ENCODE measurements at places on chromosomes 4 and X.

DNA sequence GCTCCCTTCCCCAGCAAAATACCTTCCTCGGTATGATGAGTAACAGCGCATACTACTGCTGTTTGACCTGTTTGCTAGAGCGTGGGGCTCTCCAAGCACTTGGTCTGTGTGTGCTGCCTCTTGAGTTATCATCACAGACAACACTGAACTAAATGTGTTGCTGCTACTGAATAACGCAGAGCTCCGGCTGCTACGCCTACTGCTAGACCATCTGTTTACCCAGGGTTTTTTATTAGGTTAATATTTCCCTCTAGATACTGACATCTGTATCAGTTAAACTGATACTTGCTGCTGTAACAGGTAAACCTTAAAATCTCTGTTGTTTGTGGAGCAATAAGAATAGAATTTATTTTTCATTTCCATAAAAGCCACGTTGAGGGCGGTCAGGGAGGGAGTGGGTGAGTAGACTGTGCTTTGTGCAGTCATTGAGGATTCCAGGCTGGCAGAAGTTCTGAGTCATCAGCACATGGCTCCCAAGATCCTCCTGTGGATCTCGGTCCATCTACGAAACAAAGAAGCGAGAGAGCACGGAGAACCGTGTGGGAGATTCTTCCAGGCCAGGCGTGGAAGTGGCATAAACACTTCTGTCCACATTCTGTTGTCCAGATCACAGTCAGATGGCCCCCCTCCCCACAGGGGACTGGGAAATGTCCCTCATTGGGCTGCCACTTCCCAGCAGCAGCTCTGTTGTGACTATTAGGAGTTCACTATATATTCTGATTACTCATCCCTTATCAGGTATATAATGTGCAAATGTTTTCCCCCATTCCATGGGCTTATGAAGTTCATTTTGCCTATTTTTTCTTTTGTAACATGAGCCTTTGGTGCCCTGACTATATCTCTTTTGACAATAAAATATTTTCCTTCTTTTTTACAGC lies 14.1 kb downstream of the GRK4 start:
- no peak for DNase-seq

- DNase-seq = no peak
Observed at GRCh38 chrX:13235930-13236329, 83.9 kb downstream of the ATXN3L start.

- DNase-seq = no peak
Observed at GRCh38 chr4:23360718-23361117, 529.1 kb downstream of the PPARGC1A start.

GRCh38 chrX:64437665-64438064 lies 42.4 kb upstream of the MTMR8 start:
- no peak for DNase-seq

GRCh38 chr4:22235698-22236097 lies 280.2 kb downstream of the ADGRA3 start:
- no peak for DNase-seq

DNA sequence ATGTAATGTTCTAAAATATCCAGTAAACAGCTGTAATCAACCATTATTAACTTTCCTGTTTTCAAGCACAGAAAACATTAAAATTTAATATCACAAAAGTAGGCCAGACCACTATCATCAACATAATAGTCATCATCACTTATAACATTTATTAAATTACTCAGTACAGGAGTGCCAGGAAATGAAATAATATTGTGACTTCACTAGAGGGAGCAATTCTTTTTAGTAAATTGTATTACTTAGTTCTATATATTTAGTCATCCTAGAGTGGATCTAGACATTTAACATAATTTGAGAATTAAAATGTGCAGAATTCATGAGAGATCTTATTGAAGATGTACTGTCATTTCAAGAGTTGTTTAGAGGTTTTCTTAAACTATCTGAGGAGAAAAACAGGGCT lies 33.6 kb downstream of the PITX2 start:
- DNase-seq = no peak

- DNase-seq = no peak
Observed at GRCh38 chr4:108965016-108965415, 202.2 kb upstream of the ETNPPL start.

DNA sequence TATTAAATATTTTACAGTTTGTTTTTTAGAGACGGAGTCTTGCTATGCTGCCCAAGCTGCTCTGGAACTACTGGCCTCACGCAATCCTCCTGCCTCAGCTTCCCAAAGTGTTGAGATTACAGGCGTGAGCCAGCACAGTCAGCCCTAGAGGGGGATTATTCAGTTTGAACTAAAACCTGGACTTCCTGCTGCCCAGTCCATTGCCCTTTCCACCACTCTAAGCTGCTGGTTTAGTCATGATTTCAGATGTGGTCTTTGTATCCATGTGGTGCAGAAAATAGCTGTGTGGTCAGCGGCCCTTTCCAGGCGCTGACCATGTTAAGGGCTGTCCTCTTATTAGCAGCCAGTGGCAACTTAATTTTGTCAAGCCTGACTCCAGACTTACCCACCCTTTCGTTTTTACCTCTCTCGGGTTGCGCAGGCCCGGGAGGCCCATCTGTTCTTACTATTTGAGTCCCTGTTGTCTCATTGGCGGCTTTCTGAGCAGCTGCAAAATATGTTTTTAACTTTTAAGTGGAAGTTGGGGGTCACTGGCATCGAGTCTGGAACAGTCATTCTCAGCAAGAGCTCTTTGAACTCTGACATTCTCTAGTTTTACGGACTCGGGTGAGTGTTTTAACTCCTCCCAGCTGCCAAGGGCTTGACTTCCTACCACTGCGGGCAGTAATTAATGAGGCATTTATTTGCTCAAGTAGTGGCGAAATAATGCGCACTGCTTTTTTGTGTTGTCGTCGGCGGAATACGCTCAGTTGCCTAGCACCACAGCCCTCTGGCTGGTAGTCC lies 773 bp upstream of the VMA21 start:
- no peak for DNase-seq

DNA sequence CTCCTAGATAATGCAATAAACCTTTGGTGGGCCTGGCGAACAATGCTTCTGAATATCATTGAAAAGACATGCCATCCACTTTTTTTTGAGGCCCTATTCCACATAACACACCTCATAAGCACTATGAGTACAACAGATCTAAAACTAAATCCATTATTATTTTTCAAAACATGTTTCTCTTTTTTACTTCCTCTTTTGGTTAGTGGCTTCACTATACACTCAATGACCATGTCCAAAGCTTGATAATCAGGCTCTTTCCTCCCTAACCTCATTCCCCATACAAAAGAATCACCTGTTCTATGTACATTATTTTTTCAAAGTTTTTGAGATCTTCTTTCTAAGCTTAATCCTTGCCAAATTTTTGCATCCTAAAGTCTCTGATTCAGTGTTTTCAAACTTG lies 20.4 kb upstream of the NPY2R start:
- no peak for DNase-seq

- DNase-seq = peak; percentile 5
Observed at GRCh38 chrX:152632445-152633097, 5.1 kb upstream of the GABRQ start.

DNA sequence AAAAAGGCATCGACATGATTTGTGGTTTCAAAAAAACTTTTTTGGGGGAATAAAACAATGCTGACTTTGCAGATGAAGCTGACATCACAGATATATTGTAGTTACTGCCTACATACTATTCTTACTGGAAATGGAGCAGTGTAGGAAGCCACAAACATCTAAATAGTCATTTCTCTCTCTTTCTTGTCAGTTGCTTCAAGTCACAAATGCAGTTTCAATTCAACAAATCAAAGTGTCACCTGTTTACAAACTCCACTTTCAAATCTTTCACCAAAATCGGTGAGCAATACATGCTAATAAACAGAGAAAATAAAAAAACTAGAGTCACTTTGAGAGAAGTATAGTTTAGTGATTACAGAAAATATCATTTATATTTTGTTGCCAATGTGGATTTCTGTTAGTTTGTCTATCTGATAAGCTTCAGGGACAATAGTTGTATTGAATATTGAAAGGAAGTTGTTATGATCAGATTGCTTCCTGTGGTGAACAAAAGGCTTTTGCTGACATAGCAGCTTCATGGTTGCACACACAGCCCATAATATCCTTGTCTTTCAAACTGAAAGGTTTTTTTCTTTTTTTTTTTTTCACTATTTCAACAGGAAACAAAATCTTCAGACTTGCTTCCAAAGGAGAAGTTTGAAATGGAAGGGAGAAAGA lies 49.7 kb upstream of the PTPN13 start:
- DNase-seq = no peak

DNA sequence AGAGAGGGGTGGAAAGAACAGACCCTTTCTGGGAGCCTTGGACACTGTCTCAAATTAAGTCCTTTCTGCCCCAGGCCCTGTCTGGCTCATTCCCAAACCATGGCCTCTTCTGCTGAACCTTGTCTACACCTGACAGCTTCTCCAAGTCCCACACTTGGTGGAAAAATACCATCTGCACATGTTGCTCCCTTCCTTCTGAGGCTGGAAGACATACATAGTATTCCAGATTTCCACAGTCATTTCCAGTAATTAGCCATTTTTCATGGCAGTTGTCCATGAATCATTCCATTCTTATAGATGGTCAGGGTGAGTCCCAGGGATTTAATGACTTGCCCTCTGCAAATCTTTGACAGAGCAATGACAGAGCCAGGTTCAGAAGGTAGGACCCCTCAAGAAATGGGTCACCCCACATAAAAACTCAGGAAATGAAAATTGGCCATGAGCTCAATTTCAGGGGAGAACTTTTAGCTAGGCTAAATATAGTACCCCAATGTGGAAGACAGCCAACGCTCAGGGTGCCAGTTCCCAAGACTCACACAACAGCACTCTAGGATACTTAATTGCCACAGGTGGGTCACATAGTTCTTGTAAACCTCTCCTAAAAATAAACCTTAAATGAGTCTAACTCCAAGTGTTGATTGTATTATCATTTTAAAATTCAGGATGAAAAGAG lies 16.2 kb upstream of the DAPP1 start:
- no peak for DNase-seq

DNA sequence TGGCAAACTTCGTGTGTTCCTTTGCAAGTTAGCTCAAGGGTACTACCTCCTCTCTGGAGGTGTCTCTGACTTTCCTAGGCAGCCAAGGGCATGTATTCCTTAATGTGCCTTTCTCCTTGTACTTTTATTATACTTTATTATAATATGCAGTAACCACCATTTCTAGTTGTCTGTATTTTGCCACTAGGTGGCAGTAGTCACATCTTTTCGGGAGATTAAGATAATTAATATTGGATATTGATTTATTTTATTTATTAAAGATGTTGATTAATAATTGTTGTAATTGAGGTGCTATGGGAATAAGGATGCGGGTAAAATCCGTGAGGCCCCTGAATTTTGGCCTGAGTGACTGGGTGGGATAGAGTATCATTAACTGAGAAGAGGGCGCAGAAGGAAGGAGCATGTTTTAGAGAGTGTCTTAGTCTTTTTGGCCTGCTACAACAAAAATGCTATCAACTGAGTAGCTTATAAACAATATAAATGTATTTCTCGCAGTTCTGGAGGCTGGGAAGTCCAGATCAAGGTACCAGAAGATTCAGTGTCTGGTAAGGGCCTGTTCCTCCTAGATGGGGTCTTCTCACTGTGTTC lies 153.3 kb downstream of the TMEM164 start:
- DNase-seq = no peak

GRCh38 chrX:146934256-146934655 lies 119.7 kb upstream of the CXorf51A start:
- no peak for DNase-seq

DNA sequence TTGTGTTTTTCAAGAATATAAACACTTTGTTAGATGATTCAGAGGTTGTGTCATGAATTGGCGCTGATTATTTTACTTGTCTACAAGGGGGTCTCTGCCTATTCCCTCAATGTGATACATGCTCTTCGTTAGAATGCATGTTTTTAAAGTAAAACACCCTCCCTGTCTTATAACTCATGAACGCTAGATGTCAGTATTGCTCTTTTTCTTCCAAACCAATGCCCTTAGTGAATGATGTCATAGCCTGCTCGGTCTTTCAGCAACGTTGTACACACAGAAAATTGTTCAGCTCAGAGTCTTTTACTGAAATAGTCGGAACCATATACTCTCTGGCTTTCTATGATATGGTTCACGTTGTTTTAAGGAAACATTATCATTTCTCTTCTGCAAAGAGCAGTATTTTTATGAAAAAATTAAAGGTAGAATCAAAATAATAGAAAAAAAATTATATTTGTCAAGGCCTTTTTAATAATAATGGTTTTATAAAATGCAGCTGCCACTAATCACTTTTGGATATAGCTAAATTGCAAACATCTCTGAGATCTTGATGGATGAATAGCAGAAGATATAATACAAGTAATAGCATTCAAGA lies 292.9 kb downstream of the TLL1 start:
- DNase-seq = no peak

DNA sequence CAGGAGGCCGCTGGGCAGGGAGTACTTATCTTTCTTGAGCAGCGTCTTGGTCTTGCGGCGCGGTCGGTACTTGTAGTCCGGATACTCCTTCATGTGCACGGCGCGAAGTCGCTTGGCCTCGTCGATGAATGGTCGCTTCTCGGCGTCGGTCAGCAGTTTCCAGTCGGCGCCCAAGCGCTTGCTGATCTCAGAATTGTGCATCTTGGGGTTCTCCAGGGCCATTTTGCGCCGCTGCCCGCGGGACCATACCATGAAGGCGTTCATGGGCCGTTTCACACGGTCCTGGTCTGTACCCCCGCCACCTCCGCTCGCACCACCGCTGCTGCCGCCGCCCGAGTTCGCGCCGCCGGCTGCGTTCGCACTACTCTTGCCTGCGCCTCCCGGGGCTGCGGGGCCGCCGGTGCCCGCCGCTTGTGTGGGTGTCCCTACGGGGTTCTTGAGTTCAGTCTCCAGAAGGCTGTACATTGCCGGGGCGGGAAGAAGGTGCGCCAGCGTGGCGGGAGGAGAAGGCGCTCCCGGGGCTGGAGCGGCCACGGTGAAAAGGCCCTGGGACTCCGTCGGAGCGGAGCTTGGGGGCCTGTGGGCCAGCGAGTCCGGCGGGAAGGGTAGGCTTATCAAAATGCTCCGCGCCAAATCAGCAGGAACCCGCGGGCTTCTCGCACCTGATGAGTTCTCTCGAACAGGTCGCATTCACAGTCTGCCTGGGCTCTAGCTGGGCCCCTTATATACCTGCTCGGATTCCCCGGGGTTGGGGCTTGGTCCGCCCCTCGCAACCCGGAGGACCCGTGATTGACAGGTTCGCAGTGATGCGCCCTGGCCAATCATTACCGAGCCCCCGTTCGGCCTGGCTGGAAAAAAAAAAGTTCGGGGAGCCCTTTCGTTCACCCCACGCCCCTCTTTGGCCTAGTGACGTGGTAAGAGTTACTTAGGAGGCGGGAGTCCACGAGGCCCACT lies at the start of gene SOX3:
SOX3 (minus strand) TSS at position 699 of the 954 bp plus-strand sequence; CDS start at position 690, 9 bp downstream.
- no peak for DNase-seq

- DNase-seq = no peak
Observed at GRCh38 chr4:23161787-23162186, 469.1 kb downstream of the GBA3 start.

All from activated CD8-positive, alpha-beta memory T cell treated with anti-CD3 and anti-CD28 coated beads for 1 hour (primary cell).